Glutamatergic neuron (in vitro differentiated cells): ENCODE measurements at places on chromosomes 4 and X. TPM values are rescaled to one million over a fixed set of nuclear protein-coding genes. Genes with fewer than 3 reads are reported as not detected.

- DNase-seq, result peak; percentile 72
Observed at GRCh38 chrX:64975491-64975890, 759 bp downstream of the ZC4H2 start.

DNA sequence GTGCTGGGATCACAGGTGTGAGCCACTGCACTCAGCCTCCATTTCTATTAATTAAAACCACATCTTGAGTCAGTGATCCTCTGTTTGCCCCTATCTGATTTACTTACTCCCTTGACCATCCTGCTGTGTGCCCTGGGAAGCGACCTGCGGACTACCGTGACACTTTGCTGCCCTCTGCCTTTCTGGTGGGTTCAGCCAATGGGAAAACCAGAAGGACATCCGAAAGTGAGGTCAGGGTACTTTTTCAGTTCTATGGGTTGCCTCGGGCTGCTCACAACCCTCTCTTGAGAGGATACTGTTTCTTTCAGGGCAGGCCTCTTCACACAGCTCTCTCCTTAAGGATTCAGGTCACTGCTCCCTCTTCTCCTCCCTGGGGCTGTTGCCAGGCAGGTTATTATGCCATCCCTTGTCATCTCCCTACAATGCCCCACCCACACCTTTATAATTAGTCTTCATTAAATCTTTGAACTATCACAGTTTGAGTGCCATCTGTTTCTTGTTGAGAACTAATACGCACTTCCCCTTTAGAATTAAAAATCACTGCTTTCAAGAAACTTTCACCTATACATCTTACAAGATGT, 21.4 kb downstream of the PLAC8 start:
- no peak for DNase-seq

GRCh38 chrX:63560601-63561218, 209.6 kb upstream of the SPIN4 start:
- peak; percentile 55 for DNase-seq

- no peak for DNase-seq
Observed at GRCh38 chrX:11416600-11416999, 123.4 kb downstream of the AMELX start.

CLOCK gene
- 7.6 TPM for total RNA-seq

- DNase-seq, result no peak
Observed at GRCh38 chr4:25454476-25454875, 77.4 kb downstream of the ANAPC4 start.

RBMXL3 gene
- total RNA-seq, result not detected

- DNase-seq, result no peak
Observed at GRCh38 chr4:60794372-60794771, 405.8 kb upstream of the ADGRL3 start.

GRCh38 chrX:38109042-38109898, 102.9 kb downstream of the SYTL5 start:
- no peak for DNase-seq

- DNase-seq, result no peak
Observed at GRCh38 chrX:33307911-33308354, 96.6 kb upstream of the DMD start.

SPATA4 gene
- total RNA-seq, result not detected

GAGE12E gene
- not detected for total RNA-seq

DNA sequence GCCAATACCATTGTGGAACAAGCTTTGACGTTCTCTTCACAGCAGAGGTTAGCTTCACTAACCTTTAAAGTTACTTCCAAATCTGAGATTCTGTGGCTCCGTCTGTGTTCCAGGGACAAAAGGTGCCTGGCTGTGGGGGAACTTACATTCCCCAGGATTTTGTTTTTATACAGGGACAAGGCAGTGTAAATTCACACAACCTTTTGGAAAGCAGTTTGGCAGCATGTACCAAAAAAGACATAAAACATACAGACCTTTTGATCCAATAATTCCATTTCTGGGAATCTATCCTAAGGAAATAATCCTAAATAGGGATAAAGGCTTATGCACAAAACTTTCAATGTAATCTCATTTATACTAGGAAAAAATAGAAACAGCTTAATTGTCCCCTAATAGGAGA, 8.9 kb upstream of the C1QTNF7 start:
- DNase-seq, result no peak

ARMCX2 gene
- 50.1 TPM for total RNA-seq

SMIM10L2A gene
- 3.4 TPM for total RNA-seq

CTPS2 gene
- total RNA-seq, result 29.0 TPM

DNA sequence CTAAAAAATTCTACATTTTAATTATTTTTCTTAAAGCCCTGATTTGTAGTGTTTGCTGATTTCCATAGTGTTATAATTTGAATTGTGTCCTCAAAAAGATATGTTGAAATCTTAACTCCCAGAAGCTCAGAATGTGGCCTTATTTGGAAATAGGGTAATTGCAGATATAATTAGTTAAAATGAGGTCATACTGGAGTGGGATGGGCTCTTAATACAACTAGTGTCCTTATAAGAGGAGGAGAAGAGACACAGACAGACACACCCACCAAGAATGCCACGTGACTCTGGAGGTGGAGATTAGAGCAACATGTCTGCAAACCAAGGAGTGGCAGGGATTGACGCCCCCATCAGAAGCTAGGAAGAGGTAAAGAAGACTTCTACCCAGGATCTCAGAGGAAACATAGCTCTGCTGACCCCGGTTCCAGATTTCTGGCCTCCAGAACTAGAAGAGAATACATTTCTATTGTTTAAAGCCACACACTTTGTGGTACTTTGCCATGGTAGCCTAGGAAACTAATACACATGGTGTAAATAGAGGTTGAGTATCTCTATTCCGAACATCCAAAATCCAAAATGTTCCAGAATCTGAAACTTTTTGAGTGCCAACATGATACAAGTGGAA, 70.5 kb upstream of the IRF2 start:
- DNase-seq, result no peak

- no peak for DNase-seq
Observed at GRCh38 chr4:132383571-132384199, 765.4 kb upstream of the PCDH10 start.

SSX4 gene
- 0.71 TPM for total RNA-seq

GRCh38 chrX:134025986-134026545, 40.7 kb upstream of the GPC3 start:
- no peak for DNase-seq

IGSF1 gene
- total RNA-seq, result 3.0 TPM

GRCh38 chr4:24547979-24548378, 36.4 kb downstream of the DHX15 start:
- DNase-seq, result no peak

GRCh38 chr4:138408758-138409157, 166.6 kb upstream of the SLC7A11 start:
- no peak for DNase-seq

- DNase-seq, result no peak
Observed at GRCh38 chr4:182192511-182193181, 50.6 kb upstream of the TENM3 start.

- DNase-seq, result no peak
Observed at GRCh38 chr4:108446556-108446955, 173.8 kb upstream of the RPL34 start.

DNA sequence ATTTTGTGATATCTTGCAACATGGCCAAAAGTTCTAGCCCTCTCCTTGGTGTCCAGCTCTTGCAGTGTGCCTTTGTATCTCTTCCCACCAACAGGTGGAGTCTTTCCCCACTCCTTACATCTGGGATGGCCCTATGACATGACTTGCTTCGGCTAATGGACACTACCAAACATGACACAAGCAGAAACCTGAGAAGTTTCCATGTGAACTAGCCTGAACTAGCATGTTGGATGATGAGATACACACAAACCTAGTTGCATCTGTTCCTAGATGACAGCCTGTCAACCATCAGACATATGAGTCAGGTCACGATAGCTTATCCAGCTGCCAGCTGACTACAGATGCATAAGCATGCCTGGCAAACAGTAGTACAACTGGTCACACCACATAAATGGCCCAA, 207.5 kb upstream of the FTHL17 start:
- no peak for DNase-seq

ABRAXAS1 gene
- total RNA-seq, result 16.0 TPM

MAGEA1 gene
- not detected for total RNA-seq

- no peak for DNase-seq
Observed at GRCh38 chr4:95193391-95194224, 355.2 kb downstream of the UNC5C start.

GRCh38 chrX:106875151-106875550, 28.0 kb downstream of the RIPPLY1 start:
- DNase-seq, result no peak

F9 gene
- total RNA-seq, result not detected

DNA sequence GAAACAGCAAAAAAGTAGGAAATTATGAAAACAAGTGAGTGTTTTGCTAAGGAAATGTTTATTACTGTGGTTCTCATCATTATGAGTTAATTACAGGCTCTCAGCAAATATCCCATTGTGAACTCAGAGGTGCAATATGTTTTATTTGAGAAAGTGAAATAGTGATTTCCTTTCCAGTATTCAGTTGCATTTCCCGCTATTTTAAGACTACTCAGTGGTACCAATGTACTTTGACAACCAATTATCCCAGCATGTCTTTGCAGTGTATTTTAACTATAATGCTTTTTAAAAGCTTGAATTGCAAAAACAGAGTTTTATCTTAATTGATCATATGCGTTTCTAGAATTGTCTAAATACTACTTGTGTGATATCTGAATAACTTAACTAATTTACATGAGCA, 383.8 kb upstream of the TENM3 start:
- DNase-seq, result no peak

- DNase-seq, result no peak
Observed at GRCh38 chr4:143713955-143714625, 13.6 kb upstream of the FREM3 start.

AKAP4 gene
- total RNA-seq, result not detected

GRCh38 chrX:5180135-5180741, 1048.4 kb downstream of the NLGN4X start:
- no peak for DNase-seq

DNA sequence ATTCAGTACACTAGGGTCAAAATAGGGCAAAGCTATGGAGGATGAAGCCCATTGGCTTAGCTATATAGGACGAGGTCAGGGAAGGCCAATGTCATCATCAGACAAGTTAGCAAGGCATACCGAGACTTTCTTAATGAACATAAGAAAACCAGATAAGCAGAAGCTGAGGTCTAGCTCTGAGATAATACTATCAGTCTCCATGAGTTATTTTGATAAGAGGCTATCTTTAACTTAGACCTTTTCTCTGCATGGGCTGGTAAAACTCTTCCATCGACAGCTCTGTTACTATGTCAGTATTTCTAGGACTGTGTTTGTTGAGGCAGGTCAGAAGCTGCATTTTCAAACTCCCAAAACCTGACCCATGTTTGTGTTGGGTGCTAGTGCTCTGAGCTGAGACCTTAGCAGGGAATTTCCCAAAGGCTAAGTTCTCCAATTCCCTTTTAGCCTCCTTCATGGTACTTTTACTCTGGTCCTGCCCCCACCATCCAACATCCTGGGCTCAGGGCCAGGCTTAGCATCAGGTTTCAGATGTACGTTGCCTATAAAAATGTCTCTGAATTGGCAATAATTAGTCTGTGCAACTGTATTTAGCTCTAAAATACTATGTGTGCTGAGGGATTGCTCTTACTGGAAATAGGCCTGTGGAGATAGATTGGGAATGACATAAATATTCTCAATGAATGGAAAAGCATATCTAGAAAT, 29.3 kb upstream of the LRAT start:
- no peak for DNase-seq

DNA sequence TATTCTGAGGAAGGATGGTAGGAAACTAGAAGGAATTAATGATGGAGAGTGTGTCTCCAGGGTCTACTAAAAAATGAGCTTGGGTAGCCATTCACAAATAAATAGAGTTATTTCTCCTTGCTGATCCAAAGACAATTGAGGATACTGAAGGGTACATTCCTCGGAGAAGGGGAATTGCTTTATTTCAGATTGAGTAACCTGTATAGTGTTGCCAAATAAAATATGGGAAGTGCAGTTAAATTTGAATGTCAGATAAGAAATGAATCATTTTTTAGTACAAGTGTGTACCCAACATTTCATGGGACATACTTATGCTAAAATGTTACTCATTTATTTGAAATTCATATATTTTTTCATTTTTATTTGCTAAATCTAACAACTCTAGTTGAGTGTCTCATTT, 16.0 kb upstream of the VSIG1 start:
- DNase-seq, result no peak

NLGN3 gene
- 3.1 TPM for total RNA-seq

SHROOM4 gene
- 0.96 TPM for total RNA-seq

DSPP gene
- not detected for total RNA-seq

- DNase-seq, result no peak
Observed at GRCh38 chrX:75229774-75230173, 44.1 kb upstream of the UPRT start.

DNA sequence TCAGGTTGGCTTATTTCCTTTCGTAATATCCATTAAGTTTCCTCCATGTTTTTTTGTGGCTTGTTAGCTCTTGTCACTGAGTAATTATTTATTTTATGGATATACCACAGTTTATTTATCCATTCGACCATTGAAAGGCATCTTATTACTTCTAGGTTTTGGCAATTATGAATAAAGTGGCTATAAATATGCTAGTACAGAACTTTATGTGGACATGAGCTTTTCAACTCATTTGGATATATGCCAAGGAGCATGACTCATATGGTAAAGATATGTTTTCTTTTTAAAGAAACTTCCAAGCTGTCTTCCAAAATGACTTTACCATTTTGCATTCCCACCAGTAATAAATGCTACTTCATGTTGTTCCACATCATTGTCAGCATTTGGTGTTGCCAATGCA, 803.6 kb downstream of the GLUD2 start:
- no peak for DNase-seq

DNA sequence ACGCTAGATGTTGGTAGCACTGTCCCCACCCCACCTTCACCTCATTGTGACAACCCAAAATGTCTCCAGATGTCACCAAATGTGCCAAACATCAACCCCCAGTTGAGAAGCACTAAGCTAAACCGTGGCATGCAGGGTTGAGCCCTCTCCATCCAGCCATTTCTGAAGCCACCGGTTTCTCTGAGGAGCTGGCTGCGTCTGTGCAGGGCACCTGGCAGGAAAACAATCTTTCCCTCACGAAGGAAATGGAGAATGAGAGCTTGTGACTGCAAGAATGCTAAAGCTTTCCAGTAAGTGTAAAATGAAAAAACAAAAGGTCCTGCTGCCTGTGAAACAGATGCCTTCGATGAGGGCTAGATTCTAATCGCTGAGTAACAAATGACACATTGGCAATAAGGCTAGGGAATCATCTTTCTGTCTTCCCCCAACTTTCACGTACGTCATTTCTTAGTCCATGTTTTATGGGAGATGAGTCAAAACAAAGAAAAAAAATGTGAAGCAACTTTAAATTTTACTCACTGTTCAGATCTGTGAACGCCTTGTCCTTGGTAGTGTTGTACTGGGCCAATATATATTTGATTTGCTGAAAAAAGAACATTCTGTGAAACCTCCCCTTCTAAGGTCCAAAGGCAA, 59.9 kb downstream of the PROM1 start:
- DNase-seq, result no peak

GRCh38 chrX:15214588-15214987, 55.3 kb downstream of the ASB9 start:
- no peak for DNase-seq

GRIA2 gene
- 21.3 TPM for total RNA-seq

DNA sequence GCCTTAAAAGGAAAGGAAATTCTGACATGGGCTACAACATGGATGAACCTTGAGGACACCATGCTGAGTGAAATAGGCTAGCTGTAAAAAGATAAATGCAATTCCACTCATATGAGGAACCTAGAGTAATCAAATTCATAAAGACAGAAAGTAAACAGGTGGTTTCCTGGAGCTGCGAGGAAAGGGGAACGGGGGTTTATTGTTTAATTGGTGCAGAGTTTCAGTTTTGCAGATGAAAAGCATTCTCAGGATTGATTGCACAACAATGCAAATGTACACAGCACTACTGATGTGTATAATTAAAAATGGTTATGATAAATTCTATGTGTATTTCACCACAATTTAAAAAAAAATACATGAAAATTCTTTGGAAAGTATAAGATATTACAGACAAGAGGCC, 24.0 kb downstream of the PLRG1 start:
- no peak for DNase-seq

SULT1B1 gene
- total RNA-seq, result 0.10 TPM
